ENCODE measurements at places on chromosomes 6 and 20.
A peak's percentile ranks its signal among the peaks of the same experiment; 100 is the strongest.

DNA sequence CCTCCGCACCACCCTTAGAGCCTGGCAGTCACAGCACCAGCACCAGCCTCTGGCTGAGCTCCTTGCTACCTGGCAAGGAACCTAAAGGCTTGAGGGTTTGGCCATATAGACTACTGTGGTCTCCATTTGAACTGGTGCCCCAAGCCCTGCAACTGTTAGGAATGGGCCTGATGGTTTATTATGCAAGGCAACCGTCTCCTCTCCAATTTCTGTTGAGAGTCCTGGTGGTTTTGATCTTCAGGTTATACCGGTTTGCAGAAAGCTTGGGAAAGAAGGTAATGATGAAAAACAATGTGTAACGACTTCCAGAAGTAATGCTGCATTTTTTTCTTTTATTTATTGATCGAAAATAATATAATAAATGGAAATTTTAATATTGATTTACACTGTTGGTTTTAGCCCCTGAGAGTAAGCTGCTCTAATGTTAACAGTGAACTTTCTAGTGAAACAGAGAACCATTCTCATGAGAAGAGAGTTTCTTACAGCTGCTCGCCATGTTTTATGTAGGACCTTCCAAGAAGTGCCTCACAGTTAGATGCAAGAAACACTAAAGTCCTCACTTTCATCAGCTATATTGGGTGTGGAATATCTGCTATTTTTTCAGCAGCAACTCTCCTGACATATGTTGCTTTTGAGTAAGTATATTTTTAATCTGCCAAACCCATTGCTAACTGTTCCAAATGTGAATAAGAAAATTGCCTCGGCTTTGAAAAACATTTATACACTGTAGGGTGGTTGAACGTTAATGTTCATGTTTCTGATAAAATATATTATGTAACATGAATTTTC, 112.8 kb downstream of the ADGRG6 start:
- no peak for DNase-seq

DNA sequence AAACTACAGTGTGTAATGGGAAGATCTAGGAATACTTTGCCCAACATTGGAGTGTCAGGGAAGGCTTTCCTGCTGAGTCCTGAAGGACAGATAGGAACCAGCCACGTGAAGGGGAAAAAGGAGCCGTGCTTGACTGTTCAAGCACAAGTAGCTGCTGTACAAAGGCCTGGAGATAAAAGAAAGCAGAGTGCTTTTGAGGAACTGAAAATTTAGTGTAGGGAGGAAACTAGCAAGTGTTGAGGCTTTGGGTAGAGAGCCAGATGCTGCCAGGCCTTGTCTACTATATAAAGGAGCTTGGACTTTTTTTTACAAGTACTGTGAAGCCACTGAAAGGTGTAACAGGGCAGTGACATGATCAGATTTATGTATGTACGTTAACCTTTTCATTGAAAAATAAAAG, 39.0 kb downstream of the DSE start:
- DNase-seq = no peak

DNA sequence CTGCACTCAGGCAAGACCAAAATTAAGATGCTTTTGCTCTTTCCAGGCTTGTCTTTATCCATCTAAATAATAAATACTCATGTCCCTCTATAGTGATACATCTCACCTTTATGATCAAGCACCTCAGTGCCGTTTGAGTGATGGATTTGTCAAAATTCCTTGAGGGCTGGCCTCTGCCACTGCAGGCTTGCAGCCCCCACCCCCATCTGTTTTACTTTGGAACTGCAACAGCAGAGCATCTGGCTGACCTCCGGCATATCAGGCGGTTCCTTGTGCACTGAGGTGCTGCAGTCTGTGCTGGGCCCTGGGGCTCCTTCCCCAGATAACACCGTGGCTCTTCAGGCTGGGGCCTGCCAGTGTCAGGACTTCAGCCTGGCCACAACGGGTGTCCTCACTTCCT, 386.9 kb downstream of the CDH26 start:
- no peak for DNase-seq

DNA sequence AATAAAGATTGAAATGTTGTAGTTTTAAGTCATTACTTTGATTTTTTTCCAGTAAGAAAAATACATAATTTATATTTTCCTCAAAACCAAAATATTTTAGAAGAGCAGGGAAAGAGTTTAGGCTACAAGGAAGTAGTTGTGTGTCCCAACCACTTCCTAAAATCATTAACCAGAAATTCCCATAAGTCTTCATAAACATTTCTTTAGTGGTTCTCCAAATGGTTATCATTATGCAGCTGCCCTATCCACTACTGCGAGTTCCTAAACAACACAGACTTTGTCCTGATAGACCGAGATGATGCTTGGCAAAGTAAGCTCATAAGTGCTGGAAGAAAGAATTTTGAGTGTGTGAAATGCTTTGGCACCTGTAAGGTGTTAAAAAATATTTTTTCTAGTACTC, 93.6 kb downstream of the ARMC2 start:
- no peak for DNase-seq

- DNase-seq = no peak
Observed at GRCh38 chr6:106527979-106528378, 101.3 kb downstream of the RTN4IP1 start.

DNA sequence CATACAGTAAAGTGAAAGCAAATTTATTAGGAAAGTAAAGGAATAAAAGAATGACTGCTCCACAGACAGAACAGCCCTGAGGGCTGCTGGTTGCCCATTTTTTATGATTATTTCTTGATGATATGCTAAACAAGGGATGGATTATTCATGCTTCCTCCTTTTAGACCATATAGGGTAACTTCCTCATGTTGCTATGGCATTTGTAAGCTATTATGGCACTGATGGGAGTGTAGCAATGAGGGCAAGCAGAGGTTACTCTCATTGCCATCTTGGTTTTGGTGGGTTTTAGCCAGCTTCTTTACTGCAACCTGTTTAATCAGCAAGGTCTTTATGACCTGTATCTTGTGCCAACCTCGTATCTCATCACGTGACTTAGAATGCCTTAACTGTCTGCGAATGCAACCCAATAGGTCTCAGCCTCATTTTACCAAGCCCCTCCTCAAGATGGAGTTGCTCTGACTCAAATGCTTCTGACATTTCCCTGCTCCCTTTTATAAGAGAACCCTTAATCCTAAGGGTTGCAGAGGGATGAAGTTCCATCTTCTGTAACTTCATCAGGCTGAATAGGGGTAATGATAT, 280.1 kb upstream of the RGS17 start:
- no peak for DNase-seq

- peak; percentile 25 for DNase-seq
Observed at GRCh38 chr6:63509652-63510352, 62.5 kb upstream of the LOC128125822 start.

- no peak for DNase-seq
Observed at GRCh38 chr6:108862479-108863191, 14.4 kb downstream of the ARMC2 start.

Data from HuH-7.5 (cell line).